Neuronal stem cell (in vitro differentiated cells): ENCODE measurements at places on chromosomes 3 and 15.

DNA sequence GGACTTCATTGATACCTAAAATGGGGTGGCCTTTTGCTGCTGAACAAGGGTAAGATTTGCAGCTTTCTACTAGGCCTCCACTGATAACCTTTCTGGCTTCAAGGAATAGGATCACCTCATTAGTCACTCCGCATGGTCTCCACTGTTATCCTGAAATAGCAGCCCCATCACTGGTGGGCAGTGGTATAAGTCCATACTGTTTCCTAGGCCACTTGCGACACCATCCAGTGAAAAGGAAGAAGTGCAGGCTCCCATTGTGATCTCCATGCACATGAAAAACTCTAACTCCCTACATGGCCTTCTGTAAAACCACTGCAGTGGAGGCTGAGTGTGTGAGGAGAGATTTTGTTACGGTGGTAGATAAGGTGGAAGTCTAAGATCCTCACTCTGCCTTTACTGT, 1455.9 kb downstream of the SI start:
- peak; percentile 49 for DNase-seq
- H3K27ac ChIP-seq = no peak overlapping the region
- no peaks in the 10 kb centered on the region for H3K36me3 ChIP-seq
- no peaks in the 10 kb centered on the region for H3K4me1 ChIP-seq

- H3K4me3 ChIP-seq = no peak overlapping the region
- H3K36me3 ChIP-seq = no peaks in the 10 kb centered on the region
- DNase-seq = no peak
Observed at GRCh38 chr3:59469948-59470723, 420.3 kb upstream of the CFAP20DC start.

- no peaks in the 10 kb centered on the region for H3K36me3 ChIP-seq
- no peak overlapping the region for H3K4me3 ChIP-seq
- no peak overlapping the region for H3K27ac ChIP-seq
- no peak for DNase-seq
Observed at GRCh38 chr3:187293516-187294430, 2.2 kb upstream of the MASP1 start.

DNA sequence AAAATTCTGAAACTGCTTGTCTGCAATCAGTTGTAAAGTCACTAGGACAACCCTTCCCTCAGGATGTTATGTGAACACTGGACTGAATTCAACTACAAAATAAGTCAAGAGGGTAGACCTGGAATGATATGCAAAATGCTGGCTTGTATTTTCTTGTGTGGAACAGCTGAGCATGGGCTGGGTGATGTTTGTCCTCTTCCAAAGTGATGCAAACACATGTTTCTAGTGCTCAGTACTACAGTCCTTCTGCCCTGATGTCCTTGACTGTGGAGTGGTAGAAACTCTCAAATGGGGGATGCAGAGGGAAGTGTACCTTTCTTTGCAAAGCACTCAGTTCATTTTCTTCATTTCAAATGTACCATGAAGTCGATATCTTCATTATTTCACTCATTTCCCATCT, 258.6 kb downstream of the THSD4 start:
- H3K36me3 ChIP-seq = no peaks in the 10 kb centered on the region
- no peak overlapping the region for H3K27ac ChIP-seq
- no peak for DNase-seq
- H3K4me3 ChIP-seq = no peak overlapping the region

DNA sequence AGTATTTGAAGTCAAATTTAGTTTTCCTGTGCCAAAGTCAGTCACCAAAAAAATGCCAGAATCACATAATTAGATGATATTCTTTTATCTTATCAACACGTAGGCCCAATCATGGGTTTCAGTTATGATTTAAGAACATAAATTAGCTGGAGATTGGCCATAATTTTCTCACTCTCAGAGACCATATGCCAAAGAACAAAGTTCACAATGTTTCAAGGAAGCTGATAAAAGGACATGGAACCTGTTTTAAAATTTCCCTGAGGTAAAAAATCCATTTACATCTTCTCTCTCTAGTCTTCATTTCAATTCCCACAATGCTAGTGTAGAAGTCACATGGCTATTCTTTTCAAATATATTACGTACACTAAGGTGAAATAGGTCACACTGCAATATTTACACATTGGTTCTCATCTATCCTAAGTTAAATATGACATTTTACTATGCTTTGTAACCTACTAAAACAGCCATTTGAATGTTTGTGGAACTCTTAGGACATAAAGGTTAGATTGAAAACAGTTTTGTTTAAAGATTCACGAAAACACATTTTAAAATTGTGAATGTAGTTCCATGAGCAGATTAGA, 42.7 kb upstream of the DCUN1D1 start:
- H3K4me1 ChIP-seq = no peaks in the 10 kb centered on the region
- no peak for DNase-seq
- peaks cover 7% of the 10 kb centered on the region for H3K36me3 ChIP-seq
- H3K4me3 ChIP-seq = no peak overlapping the region

DNA sequence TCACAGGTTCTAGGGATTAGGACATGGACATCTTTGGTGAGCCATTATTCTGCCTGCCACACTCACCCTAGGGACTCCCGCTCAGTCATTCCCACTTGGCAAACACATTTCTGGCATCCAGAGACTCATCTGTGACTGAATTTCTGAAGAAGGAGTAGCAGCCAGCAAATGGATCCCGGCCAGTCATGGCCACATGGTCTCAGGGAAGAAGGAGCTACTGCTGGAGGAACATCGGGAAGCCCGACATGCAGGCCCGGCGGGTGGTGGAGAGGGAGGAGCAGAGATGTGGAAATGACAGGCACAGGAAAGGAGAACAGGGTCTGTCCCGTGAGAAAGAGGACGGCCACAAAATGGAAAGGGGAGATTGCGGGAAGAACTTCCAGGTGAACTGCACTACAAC, 65.4 kb downstream of the SEMA5B start:
- no peak overlapping the region for H3K4me3 ChIP-seq
- H3K27me3 ChIP-seq = no peaks in the 10 kb centered on the region
- H3K27ac ChIP-seq = no peak overlapping the region
- peaks cover 91% of the 10 kb centered on the region for H3K36me3 ChIP-seq

DNA sequence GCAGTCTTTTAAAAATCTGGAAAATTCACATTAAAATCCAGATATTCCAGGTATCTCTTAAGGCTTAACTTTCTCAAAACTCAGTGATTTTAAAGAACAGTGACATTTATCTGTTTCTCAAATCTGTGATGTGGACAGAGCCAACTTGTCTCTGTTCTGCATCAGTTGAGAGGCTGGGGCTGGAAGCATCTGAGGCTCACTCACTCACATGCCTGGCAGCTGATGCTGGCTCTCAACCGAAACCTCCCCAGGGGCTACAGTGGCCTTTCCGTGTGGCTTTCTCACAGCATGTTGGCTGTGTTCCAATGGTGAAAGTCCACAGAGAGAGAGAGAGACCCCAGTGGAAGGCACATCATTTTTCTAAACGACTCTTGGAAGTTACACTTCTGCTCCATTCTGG, 53.5 kb downstream of the CEMIP start:
- no peak overlapping the region for H3K27ac ChIP-seq
- peaks cover 15% of the 10 kb centered on the region for H3K27me3 ChIP-seq
- DNase-seq = no peak
- no peaks in the 10 kb centered on the region for H3K4me1 ChIP-seq

DNA sequence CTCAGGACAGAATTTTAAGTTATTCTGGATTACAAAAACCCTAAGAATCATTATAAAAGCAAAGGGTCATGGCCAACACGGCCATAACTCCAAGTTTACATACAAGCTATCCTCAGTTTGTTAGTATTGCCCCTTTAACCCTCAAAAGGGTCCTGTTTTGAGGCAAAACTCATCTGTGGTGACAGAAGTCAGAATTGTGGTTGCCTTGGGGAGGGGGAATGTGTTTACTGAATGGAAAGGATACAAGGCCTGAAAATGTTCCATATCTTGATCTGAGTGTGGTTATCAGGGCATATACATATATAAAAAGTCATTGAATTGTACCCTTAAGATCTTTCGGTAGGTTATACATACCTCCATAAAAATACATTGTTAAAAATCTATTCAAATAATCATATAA, 2.1 kb downstream of the SFMBT1 start:
- no peaks in the 10 kb centered on the region for H3K36me3 ChIP-seq
- peaks cover 2% of the 10 kb centered on the region for H3K4me1 ChIP-seq
- H3K27ac ChIP-seq = no peak overlapping the region

DNA sequence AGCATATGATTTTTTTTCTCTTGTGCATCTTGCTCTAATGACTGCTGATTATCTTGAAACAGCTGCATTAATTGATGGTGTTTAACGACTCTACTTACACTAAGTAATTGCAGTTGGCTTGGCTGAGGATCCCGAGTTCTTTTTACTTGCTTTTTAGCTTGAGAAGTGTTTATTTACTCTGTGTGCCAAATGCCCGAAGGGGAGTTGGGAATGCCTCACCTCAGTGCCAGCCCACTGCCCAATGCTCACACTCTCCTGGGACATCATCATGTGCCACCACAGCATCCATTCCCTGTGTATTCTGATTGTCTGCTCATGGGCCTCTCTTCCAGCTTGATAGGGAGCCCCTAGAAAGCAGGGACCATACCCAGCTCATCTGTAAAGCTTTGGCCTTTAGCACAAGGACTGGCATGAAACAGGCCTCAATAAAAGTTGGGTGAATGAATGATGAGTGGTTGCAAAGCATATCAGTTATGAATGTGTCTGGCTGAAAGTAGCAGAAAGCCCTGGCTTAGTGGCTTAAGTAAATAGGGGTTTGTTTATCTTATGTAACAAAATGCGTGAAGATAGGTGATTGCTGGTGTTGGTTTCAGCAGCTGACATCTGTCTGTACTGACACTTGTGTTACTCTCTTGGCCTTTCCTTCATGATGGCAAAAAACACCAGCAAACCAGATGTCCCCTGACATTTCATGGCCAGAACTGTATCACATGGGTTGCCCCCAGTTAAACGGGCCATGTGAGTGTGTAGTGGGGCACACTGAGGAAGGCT, 8.1 kb downstream of the PXYLP1 start:
- no peak for DNase-seq
- H3K4me3 ChIP-seq = no peak overlapping the region
- no peaks in the 10 kb centered on the region for H3K27me3 ChIP-seq
- peaks cover 59% of the 10 kb centered on the region for H3K36me3 ChIP-seq
- H3K27ac ChIP-seq = no peak overlapping the region

GRCh38 chr3:96813134-96813819, 1.1 kb upstream of the EPHA6 start:
- peaks cover 12% of the 10 kb centered on the region for H3K27me3 ChIP-seq
- no peak overlapping the region for H3K27ac ChIP-seq
- peaks cover 7% of the 10 kb centered on the region for H3K4me1 ChIP-seq

GRCh38 chr3:65946438-65946837, 92.3 kb downstream of the MAGI1 start:
- no peak for DNase-seq
- H3K27ac ChIP-seq = no peak overlapping the region
- H3K4me1 ChIP-seq = peaks cover 2% of the 10 kb centered on the region

DNA sequence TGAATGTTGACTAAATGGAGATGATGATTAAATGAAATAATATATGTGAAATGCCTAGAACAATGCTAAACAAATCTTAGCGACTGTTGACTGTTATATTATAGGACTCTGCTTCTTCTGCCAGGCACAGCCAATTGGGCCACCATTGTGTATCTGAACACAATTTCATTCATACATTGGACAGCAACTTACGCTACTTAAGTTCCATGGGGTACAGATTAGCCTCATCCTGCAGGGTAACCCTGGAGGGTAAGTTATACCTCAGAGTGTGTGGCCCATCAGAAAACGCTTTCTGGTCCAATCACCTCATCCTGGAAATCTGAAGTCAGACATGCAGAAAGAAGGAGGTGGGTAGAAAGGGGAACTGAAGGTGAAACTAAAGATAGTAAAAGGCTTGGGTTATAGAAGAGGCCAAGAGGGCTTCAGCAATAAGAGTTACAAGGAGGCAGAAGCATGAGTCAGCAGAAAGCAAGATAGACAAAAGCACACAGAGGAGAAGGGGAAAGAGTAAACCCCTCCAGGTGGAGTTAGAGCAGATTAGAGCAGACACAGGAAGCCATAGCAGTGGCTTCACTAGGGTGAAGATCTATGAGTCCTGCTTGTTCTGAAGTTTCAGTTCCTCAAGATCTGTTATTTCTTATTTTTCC, 119.3 kb upstream of the SLC24A5 start:
- H3K4me3 ChIP-seq = no peak overlapping the region
- no peaks in the 10 kb centered on the region for H3K36me3 ChIP-seq
- H3K27ac ChIP-seq = no peak overlapping the region
- no peaks in the 10 kb centered on the region for H3K4me1 ChIP-seq

- no peak for DNase-seq
- H3K36me3 ChIP-seq = no peaks in the 10 kb centered on the region
- H3K4me3 ChIP-seq = no peak overlapping the region
- no peaks in the 10 kb centered on the region for H3K27me3 ChIP-seq
Observed at GRCh38 chr15:87349181-87349580, 907.4 kb downstream of the NTRK3 start.

DNA sequence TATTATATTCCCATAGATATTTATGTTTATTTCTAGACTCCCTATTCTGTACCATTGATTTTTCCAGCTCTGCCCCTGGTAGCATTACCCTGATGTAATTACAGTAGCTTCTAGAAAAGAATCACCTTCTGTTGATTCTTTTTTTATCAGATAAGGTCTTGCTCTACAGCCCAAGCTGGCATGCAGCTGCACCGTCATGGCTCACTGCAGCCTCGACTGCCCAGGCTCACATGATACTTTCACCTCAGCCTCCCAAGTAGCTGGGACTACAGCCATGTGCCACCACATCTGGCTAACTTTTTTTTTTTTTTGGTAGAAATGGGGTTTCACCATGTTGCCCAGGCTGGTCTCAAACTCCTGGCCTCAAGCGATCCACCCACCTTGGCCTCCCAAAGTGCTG, 41.8 kb downstream of the SLC24A1 start:
- no peak overlapping the region for H3K27ac ChIP-seq
- peaks cover 5% of the 10 kb centered on the region for H3K36me3 ChIP-seq
- no peak overlapping the region for H3K4me3 ChIP-seq
- no peaks in the 10 kb centered on the region for H3K4me1 ChIP-seq

- no peak overlapping the region for H3K27ac ChIP-seq
- no peaks in the 10 kb centered on the region for H3K4me1 ChIP-seq
- H3K27me3 ChIP-seq = peaks cover 11% of the 10 kb centered on the region
Observed at GRCh38 chr3:170022336-170022735, 15.5 kb upstream of the GPR160 start.

- no peaks in the 10 kb centered on the region for H3K27me3 ChIP-seq
- H3K27ac ChIP-seq = peak within 1 kb of the TSS; percentile 69
- H3K4me1 ChIP-seq = no peaks in the 10 kb centered on the region
Observed at GRCh38 chr3:169812332-169813235, at the start of the genes LRRC34 and LRRIQ4. LRRC34 (minus strand) TSS chr3:169812904; CDS start chr3:169812548, 356 bp downstream. LRRIQ4 (plus strand) TSS chr3:169812870; CDS start chr3:169821922, 9,052 bp downstream.

DNA sequence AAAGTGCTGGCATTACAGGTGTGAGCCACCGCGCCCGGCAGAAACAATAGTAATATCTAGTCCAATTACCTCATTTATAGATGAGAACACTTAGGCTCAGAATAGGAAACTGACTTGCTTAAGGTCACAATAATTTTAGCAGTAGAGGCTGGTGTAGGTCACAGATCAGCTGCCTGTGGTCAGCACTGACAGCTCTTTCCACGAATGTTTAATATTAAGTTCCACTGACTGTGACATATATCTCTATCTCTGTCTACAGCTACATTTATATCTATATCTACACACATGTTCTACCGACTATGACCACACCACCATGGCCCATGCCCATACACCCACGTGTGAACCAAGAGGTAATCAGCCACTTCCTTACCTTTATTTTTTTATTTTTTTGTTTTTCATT, 40.2 kb upstream of the DLG1 start:
- H3K4me1 ChIP-seq = peaks cover 14% of the 10 kb centered on the region
- no peaks in the 10 kb centered on the region for H3K36me3 ChIP-seq
- no peak for DNase-seq
- no peaks in the 10 kb centered on the region for H3K27me3 ChIP-seq
- no peak overlapping the region for H3K27ac ChIP-seq

- H3K4me3 ChIP-seq = no peak overlapping the region
- no peaks in the 10 kb centered on the region for H3K27me3 ChIP-seq
- H3K27ac ChIP-seq = no peak overlapping the region
- H3K36me3 ChIP-seq = peaks cover 41% of the 10 kb centered on the region
Observed at GRCh38 chr3:52230461-52230860, 5.0 kb upstream of the TLR9 start.
